ENCODE measurements at places on chromosomes 16 and 17.

DNA sequence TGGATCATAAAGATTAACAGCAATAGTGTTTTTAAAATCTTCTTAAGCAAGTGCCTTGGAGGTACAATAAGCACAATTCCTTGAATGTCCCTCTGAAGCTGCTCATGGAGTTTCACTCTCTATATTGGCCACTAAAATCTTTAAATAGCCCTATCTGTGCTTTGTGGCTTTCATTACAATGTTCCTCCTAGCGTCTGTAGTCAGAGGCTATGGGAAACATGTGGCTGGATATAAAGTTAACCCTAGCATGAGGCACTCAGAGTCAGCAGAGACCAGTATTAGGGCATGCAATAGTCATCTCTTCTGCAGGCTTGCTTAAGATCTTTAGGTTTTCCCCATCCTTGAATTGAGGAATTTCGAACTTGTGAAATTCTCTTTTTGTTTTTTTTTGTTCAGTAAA is 668.2 kb downstream of the CDH11 start:
- no peak for DNase-seq

DNA sequence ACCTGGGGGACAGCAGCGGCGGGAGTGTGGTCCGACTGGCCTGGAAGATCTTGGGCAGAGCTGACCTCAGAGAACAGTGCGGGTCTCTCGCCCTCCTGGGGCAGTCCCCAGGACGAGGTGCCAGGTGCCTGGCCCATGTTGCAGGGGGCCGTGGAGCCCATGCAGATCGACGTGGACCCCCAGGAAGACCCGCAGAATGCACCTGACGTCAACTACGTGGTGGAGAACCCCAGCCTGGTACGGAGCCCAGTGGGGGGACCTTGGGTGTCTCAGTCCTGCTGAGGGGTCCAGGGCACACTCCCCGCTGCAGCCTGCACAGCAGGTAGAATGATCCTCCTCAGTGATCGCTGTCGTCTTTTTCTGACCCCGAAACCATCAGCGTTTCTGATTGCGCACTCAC is 1.4 kb downstream of the GPS1 start:
- DNase-seq = no peak

DNA sequence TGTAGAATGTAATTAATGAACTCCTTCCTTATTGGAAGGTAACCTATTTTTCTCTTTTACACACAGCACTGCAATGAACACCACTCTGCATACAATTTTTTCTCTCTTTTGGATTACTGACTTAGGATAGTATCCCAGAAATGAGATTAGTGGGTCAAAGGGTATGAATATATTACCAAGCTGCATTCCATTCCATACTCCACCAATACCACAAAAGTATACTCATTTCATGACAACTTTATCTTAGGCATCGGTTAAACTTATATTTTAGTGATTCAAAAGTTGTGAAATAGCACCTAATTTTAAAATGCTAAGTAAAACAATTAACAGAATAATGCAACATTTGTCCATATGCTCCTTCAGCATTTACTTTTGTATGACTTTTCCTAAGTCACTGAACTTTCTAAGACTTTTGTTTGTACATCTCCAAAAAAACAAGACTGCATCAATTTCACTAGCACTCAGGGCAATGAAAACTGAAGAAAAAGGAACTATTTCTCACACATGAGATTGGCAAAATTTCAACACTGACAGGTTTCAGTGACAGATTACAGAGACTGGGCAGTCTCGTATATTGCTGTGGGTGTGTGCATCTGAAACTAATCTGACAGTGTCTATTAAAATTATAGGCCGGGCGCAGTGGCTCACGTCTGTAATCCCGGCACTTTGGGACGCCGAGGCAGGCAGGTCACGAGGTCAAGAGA is 32.1 kb downstream of the HELZ start:
- DNase-seq = peak; percentile 69

- no peak for DNase-seq
Observed at GRCh38 chr17:78923660-78924453, 1.3 kb downstream of the TIMP2 start.

- DNase-seq = no peak
Observed at GRCh38 chr17:38867179-38867967, 2.5 kb upstream of the LASP1 start.

DNA sequence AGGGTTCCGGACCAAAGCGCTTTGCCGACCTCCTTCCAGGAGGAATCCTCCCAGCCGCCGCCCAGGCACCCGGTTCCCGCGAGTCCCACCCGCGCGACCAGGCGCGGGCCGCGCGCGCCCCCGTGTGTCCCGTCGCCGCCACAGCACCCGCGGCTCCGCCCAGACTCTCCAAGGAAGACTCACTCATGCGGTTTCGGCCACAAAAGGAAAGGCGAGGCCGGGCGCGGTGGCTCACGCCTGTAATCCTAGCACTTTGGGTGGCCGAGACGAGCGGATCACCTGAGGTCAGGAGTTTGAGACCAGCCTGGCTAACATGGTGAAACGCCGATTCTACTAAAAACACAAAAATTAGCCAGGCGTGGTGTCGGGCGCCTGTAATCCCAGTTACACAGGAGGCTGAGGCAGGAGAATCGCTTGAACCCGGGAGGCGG is 3.5 kb upstream of the PKMYT1 start:
- DNase-seq = no peak

DNA sequence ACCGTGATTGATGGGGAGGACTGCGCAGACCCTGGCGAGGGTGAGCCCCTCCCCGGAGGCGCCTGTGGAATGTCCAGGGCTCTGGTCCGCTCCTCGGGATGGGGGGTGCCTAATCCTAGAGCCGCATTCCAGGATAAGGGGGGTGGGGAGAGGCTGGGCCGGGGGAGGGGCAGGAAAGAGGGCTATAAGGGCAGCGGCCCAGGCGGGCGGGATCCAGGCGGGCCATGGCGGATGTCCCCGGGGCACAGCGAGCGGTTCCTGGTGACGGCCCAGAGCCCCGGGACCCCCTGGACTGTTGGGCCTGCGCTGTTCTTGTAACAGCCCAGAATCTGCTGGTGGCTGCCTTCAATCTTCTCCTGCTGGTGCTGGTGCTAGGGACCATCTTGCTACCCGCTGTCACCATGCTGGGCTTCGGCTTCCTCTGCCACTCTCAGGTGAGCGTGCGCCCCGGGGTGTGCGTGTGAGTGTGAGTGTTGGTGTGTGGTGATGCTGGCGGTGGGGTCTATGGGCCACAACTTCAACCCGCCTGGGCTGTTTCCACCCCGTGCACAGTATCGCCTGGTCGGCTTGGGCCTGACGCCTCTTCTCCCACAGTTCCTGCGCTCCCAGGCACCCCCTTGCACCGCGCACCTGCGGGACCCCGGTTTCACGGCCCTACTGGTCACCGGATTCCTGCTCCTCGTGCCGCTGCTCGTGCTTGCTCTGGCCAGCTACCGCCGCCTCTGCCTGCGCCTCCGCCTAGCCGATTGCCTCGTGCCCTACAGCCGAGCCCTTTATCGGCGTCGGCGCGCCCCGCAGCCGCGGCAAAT is at the start of gene TMEM88:
Gene TMEM88 (plus strand): TSS at position 216 of the 809 bp plus-strand sequence. CDS start 9 bp downstream, at position 225.
- DNase-seq = no peak

DNA sequence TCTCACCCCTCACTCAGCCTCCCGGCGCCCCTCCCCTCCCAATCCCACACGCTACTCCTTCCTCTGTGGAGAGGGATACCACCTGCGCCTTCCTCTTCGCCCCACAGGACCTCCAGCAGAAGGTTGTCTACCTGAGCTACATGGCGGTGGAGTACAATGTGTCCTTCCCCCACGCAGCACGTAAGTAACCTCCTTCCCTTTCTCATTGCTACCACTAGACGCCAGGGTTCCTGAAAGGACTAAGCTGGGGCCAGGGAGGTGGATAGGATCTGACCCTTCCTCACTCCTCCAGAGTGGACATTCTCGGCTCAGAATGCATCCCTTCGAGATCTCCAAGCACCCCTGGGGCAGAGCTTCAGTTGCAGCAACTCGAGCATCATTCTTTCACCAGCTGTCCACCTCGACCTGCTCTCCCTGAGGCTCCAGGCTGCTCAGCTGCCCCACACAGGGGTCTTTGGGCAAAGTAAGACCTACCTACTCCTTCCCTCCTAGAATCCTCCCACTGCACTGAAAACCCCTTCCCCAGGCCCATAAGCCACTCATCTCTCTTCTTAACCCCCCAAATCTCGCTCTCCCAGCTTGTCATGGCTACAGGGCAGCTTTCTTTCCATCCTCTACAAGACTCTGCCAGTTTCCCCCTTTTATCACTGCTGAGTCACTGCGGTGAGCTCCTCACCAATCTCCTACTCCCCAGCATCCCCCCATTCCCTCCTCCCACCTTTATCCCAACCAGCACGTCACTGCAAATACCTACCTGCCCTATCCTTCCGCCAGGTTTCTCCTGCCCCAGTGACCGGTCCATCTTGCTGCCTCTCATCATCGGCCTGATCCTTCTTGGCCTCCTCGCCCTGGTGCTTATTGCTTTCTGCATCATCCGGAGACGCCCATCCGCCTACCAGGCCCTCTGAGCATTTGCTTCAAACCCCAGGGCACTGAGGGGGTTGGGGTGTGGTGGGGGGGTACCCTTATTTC is 1.5 kb downstream of the CD68 start:
- DNase-seq = no peak

DNA sequence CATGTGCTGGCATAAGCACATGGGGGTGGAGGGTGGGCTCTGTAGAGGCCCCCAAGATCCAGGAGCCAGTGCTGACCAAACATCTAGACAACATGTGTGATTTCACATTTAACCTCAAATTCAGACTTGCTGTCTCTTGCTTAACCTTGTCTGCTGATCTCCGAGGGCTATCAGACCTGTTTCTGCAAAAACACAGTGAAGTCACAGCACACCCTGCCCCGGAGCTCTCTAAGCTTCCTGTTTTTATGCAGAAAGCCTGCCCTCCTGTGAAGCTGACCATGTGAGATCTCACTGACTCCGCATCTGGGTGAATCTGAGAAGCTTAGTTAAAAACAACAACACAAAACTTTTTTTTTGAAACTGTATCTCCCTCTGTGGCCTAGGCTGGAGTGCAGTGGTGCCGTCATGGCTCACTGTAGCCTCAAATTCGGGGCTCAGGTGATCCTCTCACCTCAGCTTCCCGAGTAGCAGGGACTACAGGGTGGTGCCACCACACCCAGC is 6.6 kb upstream of the DPEP2 start:
- no peak for DNase-seq

All from retinal pigment epithelial cell (primary cell).